ENCODE measurements at places on chromosomes 11 and 22.

GRCh38 chr11:126246636-126247035 is 22.1 kb downstream of the SRPRA start:
- peak; percentile 49 for DNase-seq

DNA sequence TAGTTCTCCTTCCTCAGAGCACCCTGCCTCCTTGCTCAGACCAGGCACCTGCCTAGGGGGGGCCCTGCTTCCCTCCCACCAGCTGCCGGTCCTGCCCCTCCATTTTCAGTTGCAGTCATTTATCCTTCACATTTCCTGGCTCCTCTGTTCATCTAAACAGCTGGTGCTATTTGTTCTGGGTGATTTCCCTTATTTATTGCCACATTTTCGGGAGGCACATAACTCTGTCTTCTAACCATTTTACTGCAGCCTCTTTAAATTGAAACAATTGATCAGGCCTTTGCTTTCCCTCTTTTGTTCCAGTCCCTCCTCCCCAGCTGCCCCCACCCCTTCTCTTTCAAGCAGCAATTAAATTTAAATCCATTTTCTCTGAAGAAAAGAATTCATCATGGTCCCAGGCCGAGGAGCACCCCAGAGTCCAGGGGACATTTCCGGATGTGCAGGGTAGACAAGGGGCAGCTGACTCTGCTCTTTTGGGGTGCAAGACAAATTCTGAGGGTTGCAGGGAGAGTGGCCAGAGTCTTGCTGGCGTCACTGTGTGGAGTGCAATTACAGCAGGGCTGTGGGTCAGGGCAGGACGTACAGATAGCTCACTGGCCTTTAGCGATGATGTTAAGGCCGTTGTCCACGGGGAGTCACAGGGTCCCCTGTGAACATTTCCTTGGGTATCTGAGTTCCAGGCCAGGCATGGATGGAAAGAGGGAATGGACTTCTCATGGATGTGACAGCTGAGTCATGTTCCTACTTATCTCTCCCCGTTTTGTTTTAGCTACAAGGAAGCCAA is 476.4 kb downstream of the TBC1D22A start:
- DNase-seq: no peak

DNA sequence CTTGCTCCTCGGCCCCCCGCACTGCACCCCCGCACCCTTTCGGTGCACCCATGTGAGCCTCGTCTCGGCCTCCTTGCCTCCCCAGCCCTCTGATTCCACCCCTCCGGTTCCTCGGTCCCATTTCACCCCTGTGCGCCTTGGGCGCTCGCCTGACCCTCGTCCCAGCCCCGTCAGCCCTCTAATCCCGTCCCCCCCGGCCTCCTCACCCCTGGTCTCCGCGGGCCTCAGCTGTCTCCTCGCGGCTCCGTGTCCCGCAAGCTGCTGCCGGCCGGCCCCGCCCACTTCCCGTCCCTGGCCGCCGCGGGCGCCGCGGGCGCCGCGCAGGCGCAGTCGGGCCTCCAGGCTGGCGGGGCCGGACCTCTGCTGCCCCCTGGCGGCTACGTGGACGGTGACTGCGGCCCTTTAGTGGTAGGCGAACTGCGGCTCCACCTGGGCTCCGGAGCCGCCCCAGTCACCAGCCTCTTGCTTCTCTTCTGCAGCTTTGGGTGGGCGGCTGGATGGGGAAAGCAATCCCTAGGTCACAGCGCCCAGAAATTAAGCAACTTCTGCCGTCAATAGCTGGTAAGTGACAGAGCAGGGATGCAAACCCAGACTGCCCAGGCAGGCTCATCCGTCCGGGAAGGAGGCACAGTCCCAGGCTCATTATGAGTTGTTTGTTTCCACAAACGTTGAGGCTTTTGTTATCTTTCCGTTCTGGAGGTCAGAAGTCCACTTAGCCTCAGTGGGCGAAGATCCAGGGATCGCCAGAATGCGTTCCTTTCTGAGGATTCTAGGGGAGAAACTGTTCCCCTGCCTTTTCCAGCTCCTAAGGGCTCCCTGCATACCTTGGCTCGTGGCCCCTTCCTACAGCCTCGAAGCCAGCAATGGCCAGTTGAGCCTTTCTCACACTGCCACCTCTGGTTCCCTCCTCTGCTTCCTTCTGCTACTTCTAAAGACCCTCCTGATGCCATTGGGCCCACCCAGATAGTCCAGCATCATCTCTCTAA is at the start of gene PPM1F:
TSS of gene PPM1F (minus strand) at position 263 of the 986 bp plus-strand sequence. CDS start 6,800 bp downstream, outside the sequence.
- DNase-seq: peak; percentile 87

GRCh38 chr22:25966448-25966913 is 202.8 kb upstream of the SEZ6L start:
- DNase-seq: peak; percentile 72

GRCh38 chr11:66289548-66290329 is 796 bp upstream of the YIF1A start:
- DNase-seq: peak; percentile 92

GRCh38 chr11:57762235-57762861 is 746 bp downstream of the CTNND1 start:
- DNase-seq: peak; percentile 25

- no peak for DNase-seq
Measured at GRCh38 chr11:119699227-119699626, 29.8 kb downstream of the NECTIN1 start.

GRCh38 chr11:46075168-46075567 is 46.1 kb downstream of the PHF21A start:
- peak; percentile 33 for DNase-seq

- DNase-seq: no peak
Measured at GRCh38 chr11:59706518-59707285, 6.9 kb downstream of the OR10V1 start.

Data from A673 (cell line).